ENCODE measurements at places on chromosomes 7 and 10. TPM values are rescaled to one million over a fixed set of nuclear protein-coding genes. Genes with fewer than 3 reads are reported as not detected.

Gene ASB10
- 0.69 TPM for total RNA-seq

DNA sequence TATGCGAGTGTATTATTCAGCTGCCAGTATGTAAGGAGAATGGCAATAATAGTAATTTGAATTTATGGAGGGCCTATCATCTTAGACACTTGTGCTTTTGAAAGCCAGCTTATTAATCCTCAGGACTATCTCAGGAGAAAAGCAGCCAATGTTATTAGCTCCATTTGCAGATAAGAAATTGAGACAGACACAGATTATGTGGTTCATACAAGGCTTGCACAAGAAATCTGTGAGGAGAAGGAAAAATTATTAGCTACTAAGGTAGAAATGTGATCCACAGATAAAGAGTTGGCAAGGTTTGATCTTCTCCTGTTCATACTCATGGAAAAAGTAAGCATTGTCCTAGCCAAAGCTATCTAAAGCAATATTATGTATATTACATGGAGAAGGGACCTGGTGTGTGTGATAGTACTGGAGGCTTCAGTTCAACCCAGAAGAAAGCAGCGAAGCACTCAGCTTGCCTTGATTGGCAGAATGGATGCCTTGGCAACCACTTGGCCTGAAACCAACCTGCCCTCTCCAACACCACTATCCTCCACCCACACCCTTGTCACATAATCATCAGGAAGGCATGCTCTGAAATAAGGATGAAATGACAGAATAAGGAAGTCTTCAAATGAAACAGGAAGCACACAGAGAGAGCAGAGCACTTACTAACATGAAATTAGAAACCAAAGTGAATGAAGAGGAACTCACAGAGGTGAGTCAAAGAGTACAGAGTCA is 18.0 kb downstream of the MACC1 start:
- DNase-seq, result no peak

DNA sequence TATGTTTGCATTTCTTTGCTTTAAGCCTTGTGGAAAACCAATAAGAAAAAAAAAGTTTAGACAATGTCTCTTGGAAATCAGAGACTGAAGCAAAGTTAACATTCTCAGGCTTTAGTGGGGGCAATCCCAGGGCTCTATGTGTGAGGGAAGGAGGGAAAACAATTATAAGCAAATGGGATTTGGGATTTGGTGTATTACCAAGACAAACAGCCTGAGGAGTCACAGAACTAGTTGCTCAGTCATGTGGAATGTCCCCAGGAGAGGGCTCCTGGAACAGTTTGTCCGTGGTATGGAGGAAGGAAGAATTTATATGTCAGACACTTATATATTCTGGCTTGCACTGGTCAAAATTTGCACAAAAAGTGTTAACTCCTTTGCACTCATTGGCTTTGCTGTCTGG is 562.9 kb upstream of the TPK1 start:
- no peak for DNase-seq

GRCh38 chr10:98038288-98038687 is 7.9 kb upstream of the CRTAC1 start:
- no peak for DNase-seq

GRCh38 chr10:21599582-21599981 is 65.5 kb downstream of the MLLT10 start:
- DNase-seq, result no peak

DNA sequence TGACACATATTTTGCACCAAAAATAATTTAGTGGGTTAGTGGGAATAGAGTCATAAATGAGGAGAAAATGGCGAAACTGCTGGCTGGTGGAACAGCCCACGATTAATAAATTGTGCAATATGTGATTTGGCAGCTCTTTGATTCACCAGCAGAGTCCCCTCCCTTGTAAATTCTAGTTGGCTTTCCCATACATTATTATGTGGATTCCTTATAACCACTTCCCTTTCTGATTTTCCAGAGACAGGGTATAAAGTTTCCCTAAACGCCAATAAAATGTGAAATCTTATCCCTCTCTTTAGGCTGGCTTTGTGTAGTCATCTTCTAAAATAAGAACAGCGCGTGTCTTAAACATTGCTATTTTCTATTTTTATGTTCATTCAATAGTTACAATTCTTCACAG is 149.4 kb upstream of the FERD3L start:
- peak; percentile 93 for DNase-seq

GRCh38 chr10:99316374-99316773 is 12.8 kb upstream of the CNNM1 start:
- no peak for DNase-seq

DNA sequence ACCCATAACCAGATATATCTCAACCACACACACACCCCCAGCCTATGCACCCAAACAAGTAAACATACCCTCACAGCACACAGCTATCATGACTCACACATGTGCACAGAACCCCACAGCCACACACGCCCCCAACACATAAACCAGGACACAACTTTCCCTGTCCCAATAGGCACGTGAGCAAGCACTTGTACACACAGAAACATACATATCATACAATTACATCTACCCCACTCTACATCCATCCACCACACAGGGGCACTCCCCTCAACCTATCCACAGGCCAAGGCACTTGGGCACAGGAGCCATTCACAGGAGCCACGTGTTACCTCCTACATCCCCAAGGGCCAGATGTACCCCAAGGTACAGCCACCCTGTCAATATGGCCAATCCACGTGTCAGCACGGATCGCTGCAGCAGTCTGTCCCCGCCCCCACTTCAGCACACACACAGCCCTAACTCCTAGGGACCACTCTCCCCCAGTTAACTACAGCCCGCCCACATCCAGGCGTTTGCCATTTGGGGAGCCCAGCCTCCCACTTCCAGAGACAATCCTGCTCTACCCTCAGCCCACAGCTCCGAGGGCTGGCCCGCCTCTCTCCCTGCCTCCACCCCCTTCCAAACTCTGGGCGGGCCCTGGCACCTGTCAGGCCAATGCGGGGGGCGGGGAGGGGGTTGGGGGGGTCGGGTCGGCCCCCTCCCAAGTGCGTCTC is 163.5 kb downstream of the SH3PXD2A start:
- no peak for DNase-seq

Gene ZRANB1
- 33.5 TPM for total RNA-seq

GRCh38 chr10:60508037-60508436 is 118.4 kb upstream of the ANK3 start:
- peak; percentile 73 for DNase-seq

Gene CALML3
- total RNA-seq, result 9.8 TPM

GRCh38 chr10:78178940-78179339 is 145.3 kb downstream of the RPS24 start:
- DNase-seq, result no peak

GRCh38 chr7:22865602-22865960 is 42.9 kb upstream of the TOMM7 start:
- DNase-seq, result no peak

GRCh38 chr7:2711895-2712675 is 24.1 kb downstream of the AMZ1 start:
- no peak for DNase-seq

Gene HABP2
- not detected for total RNA-seq

Gene DNAJC2
- 18.5 TPM for total RNA-seq

DNA sequence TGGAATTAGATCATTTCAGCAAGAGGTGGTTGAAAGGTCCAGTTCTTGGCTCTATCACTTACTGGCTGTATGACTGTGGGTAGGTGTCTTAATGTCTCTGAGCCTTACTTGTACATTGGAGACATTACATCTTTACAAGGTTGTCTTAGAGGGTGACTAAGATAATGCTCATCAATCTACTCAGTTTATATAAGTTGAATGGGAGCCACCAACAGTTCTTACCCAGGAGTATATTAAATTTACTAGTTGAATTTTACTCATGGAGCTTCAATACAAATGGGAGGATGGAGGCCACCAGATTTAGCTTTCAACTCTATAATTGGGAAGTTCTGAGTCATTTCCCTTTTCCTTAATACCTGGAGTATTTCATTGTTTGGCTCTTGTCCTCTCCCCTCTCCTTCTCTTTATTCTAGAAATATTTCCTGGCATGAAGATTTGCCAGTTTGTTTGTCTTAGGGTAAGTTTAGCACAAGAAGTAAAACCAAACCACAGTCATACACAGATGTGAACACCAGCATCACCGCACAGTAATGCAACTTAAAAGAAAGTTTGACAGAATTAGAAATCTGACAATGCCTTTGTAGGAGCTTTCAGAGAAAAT is 222.8 kb downstream of the LRMDA start:
- peak; percentile 68 for DNase-seq

Gene AKR1C2
- total RNA-seq, result 4.5 TPM

- no peak for DNase-seq
Measured at GRCh38 chr10:133184591-133185244, 24.7 kb downstream of the KNDC1 start.

DNA sequence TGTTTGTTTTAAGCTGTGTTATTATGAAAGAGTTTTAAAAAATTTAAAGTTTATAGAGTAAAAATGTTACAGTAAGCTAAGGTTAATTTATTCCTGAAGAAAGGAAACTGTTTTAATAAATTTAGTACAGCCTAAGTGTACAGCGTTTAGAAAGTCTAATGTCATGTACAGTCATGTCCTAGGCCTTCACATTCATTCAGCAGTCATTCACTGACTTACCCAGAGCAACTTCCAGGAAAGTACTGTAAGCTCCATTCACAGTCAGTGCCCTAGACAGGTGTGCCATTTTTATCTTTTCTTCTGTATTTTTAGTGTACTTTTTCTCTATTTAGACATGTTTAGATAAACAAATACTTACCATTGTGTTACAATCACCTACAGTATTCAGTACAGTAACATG is 126.8 kb downstream of the TPK1 start:
- DNase-seq, result no peak

Gene YWHAG
- total RNA-seq, result 67.5 TPM

Gene PODXL
- 11.4 TPM for total RNA-seq

Gene AKR1C4
- not detected for total RNA-seq

Gene SPDYE8
- total RNA-seq, result 0.10 TPM

GRCh38 chr10:131844529-131845084 is 56.2 kb upstream of the PPP2R2D start:
- no peak for DNase-seq

Gene INHBA
- 6.5 TPM for total RNA-seq

DNA sequence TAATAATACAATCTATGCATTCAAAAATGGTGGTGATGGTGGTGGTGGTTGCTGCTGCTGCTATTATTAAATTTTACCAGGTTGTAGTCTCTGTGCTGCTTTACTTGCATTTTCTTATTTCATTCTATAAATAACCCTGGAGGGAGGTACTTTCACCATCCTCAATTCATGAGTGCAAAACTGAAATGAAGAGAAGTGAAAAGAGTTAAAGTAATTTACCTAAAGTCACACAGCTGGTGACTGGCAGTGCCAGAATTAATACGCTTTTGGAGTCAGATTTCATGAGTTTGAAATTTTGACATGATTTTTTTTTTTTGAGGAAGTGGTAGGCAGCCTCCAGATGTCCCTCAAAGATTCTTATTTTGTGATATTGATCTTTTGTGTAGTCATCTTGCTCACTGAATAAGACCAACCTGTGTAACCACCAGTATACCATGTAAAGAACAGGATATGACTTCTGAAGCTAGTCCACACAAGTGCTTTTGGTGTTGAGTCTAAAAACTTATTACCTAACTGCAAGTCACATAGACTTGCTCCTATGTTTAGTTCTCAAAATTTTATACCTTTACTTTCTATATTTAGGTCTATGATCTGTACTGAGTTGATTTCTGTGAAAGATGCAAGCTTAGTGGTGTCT is 218.8 kb downstream of the ZWINT start:
- no peak for DNase-seq

GRCh38 chr7:117019786-117020590 is 66.7 kb downstream of the ST7 start:
- DNase-seq, result peak; percentile 93

DNA sequence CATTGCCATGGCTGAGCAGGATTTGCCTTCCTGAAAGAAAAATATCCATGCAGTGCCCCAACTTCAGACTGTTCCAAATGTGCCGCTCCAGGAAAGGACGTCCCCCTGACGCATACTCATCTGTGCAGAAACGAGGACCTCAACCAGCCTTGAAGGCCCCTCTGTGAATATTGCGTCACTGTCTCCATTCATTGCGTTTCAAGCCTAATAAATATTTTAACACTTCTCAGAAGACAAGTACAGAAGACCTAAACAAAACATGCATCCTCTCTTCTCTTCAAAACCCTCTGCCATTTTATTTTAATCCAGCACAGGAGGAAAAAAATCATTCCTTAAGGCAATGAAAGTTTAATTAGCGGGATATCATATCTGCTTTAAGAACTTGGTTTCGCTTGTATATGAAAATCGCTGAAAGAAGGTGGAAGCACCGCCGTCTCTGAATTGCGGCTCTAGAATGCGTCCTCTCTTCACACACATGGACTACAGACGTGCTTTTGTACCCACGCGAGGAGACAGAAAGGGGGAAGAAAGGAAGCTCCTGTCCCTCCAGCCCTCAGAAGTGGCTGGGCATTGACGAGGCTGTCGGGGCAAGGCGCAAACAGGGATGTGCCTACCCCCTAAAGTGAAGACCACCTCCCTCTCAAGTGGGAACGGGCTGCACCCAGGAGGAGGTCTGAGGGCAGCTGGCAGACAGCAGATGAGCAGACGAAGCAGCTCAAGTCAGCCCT is 36.8 kb downstream of the RGS10 start:
- peak; percentile 50 for DNase-seq
